CD8-positive, alpha-beta T cell (primary cell): ENCODE measurements at places on chromosomes 16 and 17.

DNA sequence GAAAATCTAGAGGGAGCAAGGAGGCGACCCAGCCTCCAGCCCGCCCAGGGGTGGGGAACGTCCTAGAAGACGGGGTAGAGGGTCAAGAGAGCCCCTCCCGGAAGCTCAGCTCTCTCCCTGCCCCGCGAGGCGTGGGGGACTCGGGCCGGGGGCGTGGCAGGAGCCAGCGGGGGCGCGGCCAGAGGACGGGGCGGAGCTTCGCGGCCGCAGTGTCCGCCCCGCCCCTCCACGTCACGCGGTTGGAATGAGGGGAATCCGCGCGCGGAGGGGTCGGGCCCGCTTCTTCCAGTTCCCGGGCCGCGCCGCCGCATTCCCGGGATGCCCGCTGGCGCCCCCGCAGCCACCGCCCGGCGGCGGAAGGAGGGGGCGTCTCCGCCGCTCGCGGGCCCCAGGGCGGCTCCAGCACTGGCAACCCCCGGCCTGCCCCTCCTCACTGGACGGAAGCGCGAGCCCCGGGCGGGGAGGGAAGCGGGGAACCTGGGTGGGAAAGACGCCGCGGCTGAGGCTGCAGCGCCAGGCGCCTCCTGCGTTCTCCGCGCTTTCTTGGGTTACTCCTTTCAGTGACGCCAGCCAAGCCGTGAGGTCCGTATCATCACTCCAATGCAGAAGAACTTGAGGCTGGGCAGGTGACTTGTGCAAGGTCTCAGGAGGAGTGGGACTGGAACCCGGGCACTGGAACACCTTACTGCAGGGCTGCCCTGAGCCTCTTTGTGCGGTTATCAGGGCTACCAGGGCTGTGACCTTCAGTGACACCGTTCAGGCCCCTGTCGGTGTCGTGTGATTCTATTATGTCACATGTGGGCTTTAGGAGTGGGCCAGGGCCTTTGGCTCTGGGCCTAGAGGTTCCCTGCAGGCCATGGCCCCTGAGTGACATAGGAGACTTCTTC is 4.3 kb downstream of the MYO1C start:
- DNase-seq = peak; percentile 69

DNA sequence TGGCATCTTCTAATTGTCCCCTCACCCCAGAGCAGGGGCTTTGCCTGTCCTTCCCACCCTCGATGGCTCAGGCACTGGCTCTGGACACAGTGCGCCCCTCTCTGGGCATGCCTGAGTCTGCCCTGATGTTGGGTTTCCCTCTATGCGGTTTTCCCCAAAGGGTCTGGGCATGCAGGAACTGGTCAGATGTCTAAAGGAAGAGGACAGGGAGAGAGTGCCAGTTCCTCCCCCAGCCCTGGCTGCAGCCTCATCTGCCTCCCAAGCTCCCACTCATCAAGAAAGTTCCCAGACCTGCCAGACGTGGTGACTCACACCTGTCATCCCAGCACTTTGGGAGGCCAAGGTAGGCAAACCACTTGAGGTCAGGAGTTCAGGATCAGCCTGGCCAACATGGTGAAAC is 41.3 kb upstream of the PABPN1L start:
- DNase-seq = no peak

- DNase-seq = no peak
Observed at GRCh38 chr16:60013076-60013475, 1279.0 kb upstream of the GOT2 start.

- DNase-seq = no peak
Observed at GRCh38 chr17:71187145-71187878, 933.5 kb upstream of the SOX9 start.

GRCh38 chr16:68524069-68524820 is 14.8 kb upstream of the ZFP90 start:
- DNase-seq = no peak

GRCh38 chr16:57798953-57799599 is 3.2 kb downstream of the KIFC3 start:
- no peak for DNase-seq

DNA sequence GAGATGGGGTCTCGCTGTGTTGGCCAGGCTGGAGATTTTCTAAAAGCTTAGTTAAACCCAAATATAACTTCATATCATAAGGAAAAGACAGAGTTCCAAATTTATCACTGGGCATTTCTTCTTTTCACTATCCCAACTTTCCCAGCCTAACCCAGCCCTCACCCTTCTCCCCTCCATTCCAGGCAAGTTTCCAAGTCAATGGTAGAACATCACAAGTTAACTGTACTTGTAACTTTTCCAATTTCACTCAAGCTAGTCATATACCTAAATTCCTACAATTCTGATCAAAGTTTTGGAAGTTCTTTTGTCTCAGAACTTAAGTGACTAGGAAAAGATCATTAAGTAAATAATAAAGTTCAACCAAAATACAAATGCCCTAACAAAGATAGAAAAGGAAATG is 61.2 kb downstream of the USP32 start:
- DNase-seq = no peak

DNA sequence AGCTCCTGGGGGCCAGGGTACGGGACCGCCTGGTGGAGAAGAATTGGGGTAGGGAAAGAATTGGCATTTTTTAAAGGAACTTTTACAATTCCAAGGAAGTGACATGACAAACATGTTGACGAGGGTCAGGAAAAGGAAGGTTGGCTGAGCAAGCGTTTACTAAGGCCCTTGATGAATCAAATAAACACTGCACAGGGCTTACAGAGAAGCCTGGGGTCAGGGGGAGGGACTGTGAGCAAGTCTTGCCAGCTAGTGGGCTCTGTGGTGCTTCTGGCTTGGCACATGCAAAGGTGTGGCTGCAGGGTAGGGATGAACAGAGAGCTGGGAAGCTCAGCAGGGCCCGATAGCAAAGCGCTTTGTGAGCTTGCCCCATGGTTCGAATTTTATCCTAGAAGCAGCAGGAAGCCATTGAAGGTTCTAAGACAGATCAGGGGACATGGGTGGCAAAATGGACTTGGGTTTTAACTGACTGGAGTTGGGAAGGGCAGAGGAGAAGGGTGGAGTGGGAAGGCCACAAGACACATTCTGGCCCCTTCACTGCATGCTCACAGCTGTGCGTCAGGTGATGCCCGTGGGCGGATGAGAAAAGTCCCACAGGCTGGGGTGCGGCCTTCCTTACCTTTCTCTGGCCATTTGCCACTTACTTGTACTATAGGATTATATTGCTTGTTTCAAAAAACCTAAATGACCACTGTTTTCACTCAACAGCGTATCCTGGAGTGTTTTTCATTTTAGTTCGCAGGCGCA is 117.8 kb downstream of the SOCS1 start:
- DNase-seq = no peak

DNA sequence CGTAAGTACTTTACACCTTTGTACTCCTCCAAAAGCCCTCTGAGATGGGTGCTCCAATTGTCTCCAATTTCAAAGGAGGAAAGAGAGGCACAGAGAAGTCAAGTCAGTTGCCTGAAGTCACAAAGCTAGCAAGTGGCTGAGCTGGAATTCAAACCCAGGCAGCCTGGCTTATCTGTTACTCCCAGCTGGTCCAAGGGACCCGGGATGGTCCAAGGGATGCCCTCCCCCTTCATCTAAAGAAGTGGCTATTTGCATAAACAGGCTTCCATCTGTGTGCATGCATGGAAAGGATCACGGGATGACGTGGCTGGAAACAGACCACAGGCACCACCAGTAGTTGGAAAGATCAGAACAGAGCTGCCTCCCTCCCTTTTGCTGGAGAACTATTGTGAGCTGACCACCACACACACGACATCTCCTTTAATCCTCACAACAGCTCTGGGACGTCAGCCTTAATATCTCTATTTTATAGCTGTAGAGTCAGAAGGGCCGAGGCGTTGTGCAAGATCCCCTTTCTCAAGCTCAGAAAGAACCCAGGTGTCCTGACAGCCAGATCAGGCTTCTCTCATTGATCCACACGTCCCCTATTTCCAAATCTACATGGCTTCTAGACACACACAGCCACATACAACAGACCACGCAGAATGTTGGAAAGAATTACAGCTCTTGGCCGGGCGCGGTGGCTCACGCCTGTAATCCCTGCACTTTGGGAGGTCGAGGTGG is 10.9 kb upstream of the COL1A1 start:
- DNase-seq = no peak

DNA sequence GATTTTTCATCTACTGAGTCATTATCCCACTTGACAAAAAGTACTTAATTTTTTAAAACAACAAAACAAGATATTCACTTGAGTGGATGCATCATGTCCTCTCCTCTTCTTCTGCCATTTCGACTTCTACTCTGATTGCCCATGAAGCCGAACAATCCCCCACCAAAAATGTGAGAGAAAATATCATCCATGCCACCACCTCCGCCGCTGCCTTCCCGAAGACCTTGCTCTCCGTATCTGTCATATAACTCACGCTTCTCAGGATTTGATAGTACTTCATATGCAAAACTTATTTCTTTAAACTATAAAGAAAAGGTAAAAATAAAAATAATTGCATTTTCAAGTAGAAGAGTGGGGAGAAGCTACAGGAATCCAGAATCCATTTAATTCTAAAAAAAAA is 2.2 kb downstream of the DNAJA2 start:
- DNase-seq = no peak

DNA sequence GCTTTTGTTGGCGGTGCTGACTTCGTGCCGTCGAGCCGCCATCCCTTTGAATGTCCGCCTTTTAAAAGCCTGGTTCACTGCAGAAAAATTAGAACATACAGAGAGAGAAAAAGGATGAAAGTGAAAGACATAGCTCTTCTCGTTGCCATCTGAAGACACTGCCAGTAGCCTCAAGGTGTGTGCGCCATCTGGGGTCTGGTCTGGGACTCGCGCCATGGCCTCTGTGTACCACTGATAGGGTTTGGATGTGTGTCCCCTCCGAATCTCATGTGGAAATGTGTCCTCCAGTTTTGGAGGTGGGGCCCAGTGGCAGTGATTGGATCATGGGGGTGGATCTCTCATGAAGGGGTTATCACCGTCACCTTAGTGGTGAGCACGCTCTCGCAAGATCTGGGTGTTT is 15.5 kb downstream of the GSE1 start:
- DNase-seq = no peak

GRCh38 chr16:88763502-88764053 is 21.4 kb downstream of the PIEZO1 start:
- DNase-seq = no peak

- no peak for DNase-seq
Observed at GRCh38 chr17:29687596-29687995, 64.9 kb upstream of the CORO6 start.

- peak; percentile 68 for DNase-seq
Observed at GRCh38 chr17:4721203-4722135, 9.8 kb upstream of the MED11 start.

DNA sequence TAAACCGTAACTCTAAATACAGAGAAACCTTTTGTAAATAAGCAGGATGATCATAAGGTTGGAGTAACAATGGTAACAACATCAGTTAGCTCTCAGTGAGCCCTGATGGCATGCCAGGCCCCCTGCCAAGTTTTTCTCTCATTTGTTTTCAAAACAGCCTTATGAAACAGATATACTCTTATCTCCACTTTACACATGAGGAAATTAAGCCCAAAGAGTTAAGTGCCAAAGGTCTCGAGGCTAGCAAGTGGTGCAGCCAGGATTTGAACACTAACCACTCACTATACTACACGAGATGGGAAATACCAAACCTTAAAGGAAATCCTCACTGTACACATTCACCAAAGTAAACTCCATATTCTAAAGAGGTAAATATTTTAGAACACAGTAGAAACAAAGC is 15.0 kb downstream of the USP31 start:
- DNase-seq = no peak

GRCh38 chr16:75234856-75235696 is 16.3 kb downstream of the CTRB1 start:
- no peak for DNase-seq

DNA sequence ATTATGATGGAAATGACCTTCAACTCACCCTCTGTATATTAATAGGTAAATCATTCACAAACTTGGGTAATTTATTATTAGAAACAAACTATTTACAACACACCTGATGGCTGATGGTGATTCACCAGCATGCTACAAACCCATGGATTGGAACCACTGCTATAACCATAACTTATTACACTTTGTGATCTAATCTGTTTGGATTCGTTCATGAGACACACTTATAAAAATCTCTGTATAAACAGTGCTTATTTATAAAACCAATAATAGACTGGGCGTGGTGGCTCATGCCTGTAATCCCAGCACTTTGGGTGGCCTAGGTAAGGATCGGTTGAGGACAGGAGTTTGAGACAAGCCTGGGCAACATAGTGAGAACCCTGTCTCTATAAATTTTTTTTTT is 16.0 kb downstream of the SMIM36 start:
- no peak for DNase-seq

DNA sequence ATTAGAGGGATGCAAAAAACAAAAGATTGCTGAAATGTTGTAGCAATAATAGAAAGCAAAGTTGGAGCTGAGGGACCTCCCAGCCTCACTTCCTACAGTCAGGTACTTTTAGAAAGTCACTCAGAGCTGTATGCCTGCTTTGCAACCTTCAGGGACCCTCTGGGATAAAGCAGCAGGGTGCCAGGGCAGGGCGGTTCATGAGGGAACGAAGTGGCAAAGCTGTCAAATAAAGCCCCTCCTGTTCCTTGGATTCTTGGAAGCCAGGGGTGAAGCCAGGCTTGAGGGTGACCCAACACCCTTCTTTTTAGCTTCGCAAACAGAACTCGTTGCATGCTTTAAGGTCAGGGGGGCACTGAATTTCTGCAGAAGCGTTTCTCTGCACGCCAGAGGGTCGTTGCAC is 767 bp downstream of the ATP2C2 start:
- DNase-seq = no peak

GRCh38 chr17:9239246-9239792 is 218.0 kb downstream of the NTN1 start:
- DNase-seq = no peak

DNA sequence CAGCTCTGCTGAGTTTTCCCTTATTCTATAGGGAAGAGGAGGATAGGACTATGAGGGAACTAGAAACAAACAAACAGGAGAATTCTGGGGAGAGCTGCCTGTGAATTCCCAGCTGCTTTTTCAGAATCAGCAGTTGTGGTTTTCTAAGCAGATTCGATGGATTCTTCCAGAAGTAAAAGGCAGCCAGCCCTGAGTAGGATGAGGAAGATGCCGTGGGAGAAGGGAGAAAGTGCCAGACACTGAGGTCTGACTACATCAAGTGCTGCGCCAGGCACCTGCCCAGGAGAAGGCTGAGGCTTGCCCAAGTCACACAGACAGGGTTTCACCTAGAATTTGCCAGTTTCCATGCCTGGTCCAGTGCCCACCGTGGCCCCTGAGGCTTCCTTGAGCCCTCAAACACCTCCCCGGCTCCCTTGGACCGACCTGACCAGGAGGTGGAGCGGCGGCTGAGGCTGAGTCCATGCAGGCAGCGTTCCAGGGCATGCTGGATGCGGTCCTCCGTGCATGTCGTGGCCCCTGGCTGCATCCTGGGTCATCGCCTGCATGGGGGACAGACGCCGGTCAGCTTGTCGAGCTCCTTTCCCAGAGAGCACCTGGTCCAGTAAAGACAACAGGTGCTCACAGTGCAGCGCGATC is 43.6 kb upstream of the PIK3R6 start:
- DNase-seq = no peak

- DNase-seq = no peak
Observed at GRCh38 chr17:50832864-50833381, 2.5 kb upstream of the WFIKKN2 start.

GRCh38 chr17:34156741-34157589 is 98.1 kb upstream of the CCL2 start:
- DNase-seq = no peak

- no peak for DNase-seq
Observed at GRCh38 chr17:79095345-79096055, 20.9 kb downstream of the ENGASE start.

GRCh38 chr16:27233731-27234130 is 30.4 kb downstream of the KDM8 start:
- DNase-seq = no peak

GRCh38 chr17:61259360-61259759 is 140.3 kb upstream of the TBX2 start:
- DNase-seq = no peak
